ENCODE measurements at places on chromosomes 12 and 14.

DNA sequence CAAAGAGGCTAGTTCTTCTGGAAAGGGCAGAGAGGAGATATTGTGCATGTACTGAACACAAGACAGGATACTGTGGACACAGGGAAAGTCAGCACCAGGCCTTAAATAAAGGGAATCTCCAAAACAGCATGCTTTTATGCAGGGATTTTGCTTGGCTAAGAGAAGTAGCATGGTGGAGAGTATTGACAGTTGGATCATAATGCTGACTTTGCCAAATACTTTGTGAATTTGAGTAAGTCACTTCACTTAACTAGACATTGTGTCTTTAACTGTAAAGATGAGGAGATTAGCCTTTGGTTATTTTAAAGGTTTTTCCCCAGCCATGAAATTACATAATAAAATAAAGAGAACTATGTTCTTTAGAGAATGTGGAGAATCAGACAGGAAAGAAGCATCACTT, 24.5 kb downstream of the GALNT8 start:
- no peak for DNase-seq

- no peak for DNase-seq
These were observed 201.7 kb upstream of the DCN start for GRCh38 chr12:91384366-91384765.

DNA sequence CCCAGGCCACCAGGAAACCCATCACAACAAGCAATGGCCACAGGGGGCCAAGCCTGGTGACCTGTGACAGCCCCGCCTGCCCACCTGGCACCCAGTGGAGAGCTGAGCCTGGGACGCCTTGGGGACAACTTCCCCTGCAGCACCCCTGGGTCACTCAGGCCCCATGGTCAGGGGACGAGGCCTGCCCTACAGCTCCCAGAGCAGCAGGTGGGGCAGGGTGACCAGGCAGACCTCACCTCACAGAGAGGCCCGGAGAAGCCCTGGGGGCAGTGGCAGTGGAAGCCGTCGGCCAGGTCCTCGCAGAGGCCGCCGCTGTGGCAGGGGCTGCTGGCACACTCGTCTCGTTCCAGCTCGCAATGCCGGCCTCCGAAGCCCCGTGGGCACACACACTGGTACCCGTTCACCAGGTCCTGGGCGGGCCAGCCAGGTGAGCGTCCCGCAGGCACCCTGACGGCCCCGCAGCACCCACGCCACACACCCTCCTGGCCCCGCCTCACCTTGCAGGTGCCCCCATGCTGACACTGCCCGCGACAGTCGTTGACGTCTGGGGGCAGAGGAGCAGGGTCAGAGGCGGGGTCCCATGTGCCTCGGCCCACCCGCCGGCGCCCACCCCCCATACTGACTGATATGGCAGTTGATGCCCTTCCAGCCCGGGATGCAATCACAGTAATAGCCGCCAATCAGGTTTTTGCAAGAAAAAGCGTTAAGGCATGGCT, 18.1 kb downstream of the JAG2 start:
- no peak for DNase-seq

DNA sequence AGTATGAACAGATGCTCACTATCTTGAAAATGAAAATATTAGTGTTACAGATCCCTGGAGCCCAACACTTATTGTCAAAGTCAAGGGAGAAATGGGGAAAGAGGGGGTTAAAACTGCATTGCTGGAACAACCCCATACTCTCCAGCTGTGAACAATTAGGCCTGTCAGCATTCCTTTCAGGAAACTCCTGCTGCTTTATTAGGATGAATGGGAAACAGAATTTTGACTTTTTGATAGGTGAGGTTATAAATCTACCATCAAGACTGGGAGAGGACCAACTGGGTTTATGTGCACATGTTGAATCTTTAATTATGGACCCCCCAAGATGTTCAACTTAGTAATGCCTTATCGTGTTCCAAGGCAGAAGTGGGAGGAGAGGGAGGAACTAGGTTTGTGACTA, 85.0 kb downstream of the TMTC1 start:
- no peak for DNase-seq

DNA sequence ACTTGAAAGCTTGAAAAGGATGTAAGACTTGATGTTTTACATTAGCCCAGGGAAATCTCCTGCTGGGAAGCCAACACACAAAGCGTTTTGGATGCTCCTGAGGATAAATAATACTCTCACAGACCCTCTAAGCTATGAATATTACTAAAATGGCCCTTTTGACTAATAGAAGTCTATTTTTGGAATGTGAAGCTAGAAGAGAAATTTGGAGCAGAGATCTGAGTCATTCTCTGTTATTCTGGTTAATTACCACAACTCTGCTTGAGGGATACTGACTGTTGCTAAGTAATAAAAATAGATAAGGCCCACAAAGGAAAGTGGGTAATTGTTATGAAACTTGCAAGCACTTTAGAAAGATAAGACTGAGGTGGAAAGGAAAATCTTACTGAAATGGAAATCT, 346.2 kb upstream of the STXBP6 start:
- DNase-seq: no peak

- no peak for DNase-seq
These were observed 16.4 kb upstream of the TC2N start for GRCh38 chr14:91883753-91884152.

DNA sequence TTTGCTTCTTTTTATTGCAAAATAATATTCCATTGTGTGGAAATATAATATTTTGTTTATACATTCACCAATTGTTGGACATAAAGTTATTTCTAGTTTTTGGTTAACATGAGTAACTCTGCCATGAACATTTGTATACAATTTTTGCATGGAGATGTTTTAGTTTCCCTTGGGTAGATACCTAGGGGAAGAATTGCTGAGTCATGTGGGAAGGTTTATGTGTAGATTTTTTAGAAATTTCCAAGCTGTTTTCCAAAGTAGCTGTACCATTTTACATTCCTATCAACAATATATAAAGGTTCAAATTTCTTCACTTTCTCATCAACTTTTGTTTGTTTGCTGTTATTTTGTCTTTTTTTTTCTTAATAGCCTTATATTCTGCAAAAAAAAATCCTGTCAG, 664.7 kb upstream of the FBXO33 start:
- no peak for DNase-seq

- no peak for DNase-seq
These were observed 103.7 kb downstream of the DYRK2 start for GRCh38 chr12:67752226-67752732.

- DNase-seq: no peak
These were observed 180.9 kb downstream of the AEBP2 start for GRCh38 chr12:19620222-19620621.

Measured in activated T-cell treated with anti-CD3 and anti-CD28 coated beads for 48 hours (primary cell).